ENCODE measurements at places on chromosomes 3 and 15.
A peak's percentile ranks its signal among the peaks of the same experiment; 100 is the strongest.

DNA sequence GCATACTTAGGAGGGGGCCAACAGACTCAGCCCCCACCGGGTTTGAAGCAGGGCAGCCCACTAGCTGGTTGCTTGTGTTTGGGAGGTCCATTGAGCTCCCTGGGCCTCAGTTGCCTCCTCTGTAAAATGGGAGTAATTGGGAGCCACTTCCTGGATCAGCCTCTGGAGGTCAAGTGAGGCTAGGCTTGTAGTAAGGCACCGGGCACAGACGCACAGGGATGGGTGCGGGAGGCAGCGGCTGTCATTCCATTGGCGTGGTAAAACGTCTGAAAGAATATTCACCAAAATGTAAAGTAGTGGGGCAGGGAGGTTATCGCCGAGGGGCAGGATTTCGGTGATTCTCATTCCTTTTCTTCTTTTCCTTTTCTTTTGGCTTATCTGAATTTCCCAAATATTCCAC lies 64.6 kb downstream of the TLE3 start:
- no peak for DNase-seq

DNA sequence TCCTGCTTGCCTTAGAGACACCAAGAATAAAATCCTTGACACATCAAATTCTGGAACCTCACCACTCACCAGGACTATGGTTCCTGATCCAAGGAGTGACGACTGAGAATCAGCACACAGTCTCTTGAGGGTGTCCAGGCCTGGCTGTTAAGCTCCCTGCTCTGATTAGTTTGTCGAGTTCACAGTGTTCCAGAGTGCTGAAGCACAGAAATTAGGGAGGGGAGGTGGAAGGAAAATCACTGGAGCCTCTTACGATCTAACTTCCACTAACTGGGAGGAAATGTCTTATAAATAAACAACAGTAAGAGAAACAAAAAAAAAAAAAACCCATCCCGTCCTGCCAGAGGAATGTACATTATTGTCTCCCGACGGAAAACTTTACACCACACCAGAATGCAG lies 330.2 kb downstream of the TIGIT start:
- no peak for DNase-seq

DNA sequence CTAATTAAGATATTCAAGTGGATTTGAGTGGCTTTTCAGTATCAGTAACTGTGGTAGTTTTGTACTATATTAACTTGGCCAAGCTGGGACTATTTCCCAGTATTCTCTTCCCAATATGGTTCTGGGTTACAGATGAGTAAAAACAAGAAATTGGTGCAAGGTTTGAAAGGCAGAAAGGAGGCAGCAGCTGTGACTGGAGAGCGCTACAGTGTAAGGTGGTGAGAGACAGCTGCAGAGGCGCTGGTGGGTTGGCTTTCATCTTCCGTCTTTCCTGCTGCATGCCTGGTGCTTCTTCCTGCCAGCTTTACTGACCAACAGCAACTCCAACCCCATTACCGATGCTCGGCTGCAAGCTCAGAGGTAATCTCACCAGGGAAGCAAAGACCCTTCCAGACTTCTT lies 9.8 kb downstream of the DPH3 start:
- DNase-seq = no peak

DNA sequence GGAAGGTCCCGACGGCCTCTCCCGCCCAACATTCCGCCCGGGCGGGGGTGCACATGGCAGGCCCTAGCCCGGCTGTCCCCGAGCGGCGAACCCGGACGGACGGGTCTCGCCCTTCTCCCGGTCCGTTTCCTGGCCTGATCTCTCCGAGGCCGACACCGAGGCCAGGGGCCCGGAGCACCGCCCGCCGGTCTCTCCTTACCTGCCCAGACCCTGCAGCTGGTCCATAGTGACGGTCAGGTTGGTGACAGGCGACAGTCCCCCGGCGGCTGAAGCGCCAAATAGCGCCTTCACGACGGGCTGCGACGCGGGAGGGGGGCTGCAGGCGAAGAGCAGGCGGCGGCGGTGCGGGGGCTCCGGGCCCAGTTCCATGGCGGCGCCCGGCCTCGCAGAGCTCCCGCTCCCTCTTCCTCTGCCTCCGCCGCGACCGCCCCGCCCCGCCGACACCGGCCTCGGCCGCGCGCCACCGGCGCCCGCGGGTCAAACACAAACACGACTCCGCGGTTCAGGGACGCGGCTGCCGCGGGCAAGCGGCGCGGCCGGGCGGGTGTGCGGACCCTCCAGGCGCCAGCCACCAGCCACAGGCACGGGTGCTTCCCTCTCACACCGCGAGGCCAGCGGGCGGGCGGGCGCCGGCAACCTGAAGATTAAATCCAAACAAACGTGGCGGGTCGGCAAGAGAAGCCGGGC lies 495 bp downstream of the CDC25A start:
- DNase-seq = no peak

- no peak for DNase-seq
These were observed 21.9 kb downstream of the ZFAND6 start for GRCh38 chr15:80081390-80081789.

DNA sequence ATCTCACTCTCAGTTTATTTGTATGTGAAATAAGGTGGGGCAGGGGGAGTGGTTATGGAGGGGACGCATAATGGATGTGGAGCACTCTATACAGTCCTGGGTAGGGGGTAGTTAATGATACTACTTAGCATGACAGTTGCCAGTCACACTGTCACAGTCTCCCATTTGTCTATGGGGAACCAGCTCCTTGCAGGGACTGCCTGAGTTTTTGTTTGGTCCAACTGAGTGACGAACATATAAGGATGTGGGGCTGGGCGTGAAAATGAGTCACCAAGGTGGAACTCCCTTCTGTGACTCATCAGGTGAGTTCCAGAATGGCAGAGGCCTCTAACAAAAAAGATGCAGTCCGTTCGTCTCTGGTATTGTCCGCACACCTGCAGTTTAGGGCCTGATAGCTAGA lies 235.3 kb upstream of the ST8SIA2 start:
- DNase-seq = no peak

- DNase-seq = peak; percentile 41
These were observed at the start of gene EIF4E3 for GRCh38 chr3:71725271-71725991. Gene EIF4E3, minus strand, starts transcription at chr3:71725402. Its CDS starts 35 bp downstream, at chr3:71725367.

- DNase-seq = peak; percentile 78
These were observed 17.2 kb downstream of the TNFAIP8L3 start for GRCh38 chr15:51077221-51078153.

DNA sequence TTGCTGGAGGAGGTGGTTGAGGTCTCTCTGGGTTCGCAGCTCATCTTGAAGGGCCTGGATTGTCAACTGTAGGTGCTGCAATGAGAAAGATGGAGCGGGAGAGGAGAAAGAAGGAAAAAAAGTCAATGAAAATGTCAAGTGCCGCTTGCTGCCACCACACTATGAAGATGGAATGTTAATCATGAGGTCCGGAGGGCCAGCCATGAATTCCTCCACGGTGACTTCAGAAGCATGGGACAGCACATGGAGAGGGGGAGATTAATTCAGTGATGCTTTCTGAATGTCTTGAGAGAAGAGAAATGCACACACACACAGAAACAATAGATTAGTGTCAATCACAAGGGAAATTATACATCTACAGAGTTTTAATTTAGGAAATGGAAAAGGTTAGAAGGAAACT lies 171.9 kb downstream of the ERC2 start:
- no peak for DNase-seq

DNA sequence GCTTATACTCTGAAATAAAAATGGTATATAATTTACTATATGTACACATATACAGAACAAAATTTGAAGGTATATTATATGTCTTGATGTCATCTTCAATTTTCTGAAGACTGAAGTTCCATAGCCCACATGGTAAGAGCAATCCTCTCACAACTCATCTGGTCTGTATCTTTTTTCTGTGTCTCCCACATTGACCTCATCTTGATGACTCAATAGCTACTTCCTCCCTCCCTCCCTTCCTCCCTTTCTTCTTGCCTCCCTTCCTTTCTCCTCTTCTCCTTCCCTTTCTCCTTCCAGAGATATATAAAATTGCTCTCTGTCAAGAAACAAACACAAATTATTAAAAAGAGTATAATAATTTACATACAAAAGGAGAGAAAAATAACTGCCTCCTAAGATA lies 268.5 kb downstream of the SQOR start:
- DNase-seq = no peak

DNA sequence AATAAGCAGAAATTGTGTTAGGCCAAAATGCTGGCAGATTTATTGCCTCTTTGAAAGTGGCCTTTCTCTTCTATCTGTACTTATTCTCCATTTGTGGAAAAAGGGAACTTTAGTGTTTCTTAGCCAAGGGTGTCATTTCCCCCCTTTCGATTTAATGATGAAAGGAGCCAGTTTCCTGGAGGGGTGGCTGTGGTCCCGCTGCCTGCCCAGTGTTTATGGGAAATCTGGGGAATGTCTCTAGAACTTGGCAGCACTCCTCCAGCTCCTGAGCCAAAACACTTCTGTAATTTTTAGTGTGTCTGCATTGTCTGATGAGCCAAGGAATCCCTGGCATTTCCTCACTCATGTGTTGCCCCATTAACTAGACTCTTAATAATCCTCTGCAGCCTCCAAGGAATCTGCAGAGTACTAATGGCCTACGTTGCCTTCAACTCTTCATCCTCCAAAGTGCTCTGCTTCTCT lies 448.8 kb downstream of the GRM7 start:
- DNase-seq = peak; percentile 87

- DNase-seq = no peak
These were observed 1.6 kb downstream of the PARP3 start for GRCh38 chr3:51943451-51944391.

DNA sequence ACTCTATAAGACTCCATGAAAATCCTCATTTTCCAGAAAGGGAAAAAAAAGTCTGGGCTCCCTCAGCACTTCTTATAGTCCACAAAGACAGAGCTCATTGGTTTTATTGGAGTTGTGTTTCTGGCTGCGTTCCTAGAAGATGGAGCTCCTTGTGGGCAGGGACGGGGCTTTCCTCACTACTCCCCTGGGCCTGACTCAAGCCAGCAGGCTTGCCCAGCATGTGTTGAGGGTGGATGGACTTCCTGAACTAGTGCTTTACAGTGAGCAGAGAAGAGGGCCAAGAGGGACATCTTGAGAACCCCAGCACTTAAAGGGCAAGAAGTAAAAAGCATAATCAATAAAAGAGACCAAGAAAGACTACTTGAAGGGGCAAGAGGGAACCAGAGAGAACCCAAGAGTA lies 43.2 kb upstream of the EPHB1 start:
- peak; percentile 27 for DNase-seq

- peak; percentile 28 for DNase-seq
These were observed 94.3 kb downstream of the RPL39L start for GRCh38 chr3:187044867-187045552.

- no peak for DNase-seq
These were observed 51.3 kb upstream of the CADPS start for GRCh38 chr3:62926494-62926893.

GRCh38 chr3:135739779-135740178 lies 225.7 kb upstream of the PPP2R3A start:
- DNase-seq = no peak

GRCh38 chr15:25563596-25563995 lies 124.8 kb upstream of the UBE3A start:
- no peak for DNase-seq

GRCh38 chr3:79236496-79236895 lies 531.3 kb downstream of the ROBO1 start:
- DNase-seq = peak; percentile 37

GRCh38 chr3:171239757-171240503 lies 213.4 kb upstream of the SLC2A2 start:
- DNase-seq = no peak

GRCh38 chr3:49655731-49656285 lies 18.3 kb upstream of the APEH start:
- DNase-seq = no peak

- no peak for DNase-seq
These were observed 26.7 kb upstream of the SNRK start for GRCh38 chr3:43259626-43260025.

GRCh38 chr3:8070011-8070410 lies 431.6 kb upstream of the LMCD1 start:
- DNase-seq = peak; percentile 67

DNA sequence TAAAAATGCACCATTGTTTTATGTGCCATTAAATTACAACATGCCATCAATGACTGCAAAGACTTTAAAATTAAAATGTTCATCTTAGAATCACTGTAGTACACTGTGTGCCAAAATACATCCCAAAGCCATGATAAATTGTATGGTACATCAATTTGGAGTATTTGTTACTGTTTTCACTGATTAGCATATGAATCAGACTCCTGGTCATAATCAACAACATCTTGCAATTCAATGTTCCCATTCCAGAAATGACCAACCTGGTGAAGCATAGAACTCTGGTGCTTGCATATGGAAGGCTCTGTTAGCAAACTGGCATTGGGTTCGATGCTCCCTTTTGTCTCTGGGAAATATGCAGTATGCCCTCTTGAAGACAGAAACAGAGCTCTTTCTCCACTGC lies 22.5 kb downstream of the LYSMD2 start:
- no peak for DNase-seq

GRCh38 chr3:21055015-21055414 lies 696.0 kb downstream of the ZNF385D start:
- DNase-seq = no peak

DNA sequence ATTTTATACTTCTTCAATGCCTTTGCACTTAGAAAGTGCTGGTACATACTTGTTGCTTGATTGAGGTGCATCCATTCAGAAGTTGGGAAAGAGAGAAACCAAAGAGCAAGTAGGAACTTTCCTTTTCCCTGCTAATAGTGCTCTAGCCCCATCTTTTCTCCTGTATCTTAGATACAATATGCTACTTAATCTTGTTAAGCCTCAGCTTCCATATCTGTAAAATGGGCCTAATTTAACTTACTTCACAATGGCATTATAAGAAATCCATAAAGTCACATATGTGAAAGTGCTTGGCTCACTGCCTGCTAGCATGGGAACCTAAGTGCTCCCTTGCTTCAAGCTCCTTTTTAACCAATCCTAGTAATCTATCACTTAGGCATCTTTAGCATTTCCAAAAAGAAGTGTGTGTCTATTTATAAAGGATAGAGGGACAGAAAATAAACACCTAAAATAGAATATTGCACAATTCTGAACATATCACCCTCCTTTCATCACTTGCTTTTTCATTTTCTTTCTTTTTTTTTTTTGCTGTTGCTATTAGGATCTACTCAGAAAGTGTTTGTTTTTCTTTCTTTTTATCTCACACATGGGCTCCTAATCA lies 28.1 kb downstream of the KCNAB1 start:
- no peak for DNase-seq

GRCh38 chr3:14569474-14570000 lies 29.4 kb upstream of the GRIP2 start:
- no peak for DNase-seq

GRCh38 chr3:10930666-10931040 lies 61.9 kb upstream of the SLC6A1 start:
- DNase-seq = no peak

DNA sequence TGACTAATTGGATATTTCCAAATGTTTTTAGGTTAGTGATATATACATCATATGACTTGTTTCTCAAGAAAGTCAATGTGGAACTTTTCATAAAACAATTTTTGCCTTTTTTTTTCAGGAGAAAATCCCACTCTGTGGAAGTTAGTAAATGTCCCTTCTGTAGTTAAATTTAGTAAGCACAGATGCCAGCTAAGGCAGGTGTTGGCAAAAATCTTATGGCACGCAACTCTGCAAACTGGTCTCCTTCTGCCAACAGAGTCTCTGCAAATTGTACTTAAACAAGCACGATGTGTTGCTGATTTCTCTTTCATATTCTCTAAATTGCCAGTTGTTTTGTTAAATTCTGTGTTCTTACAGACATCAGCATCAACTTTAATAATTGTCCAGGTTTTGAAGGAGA lies 233.8 kb downstream of the IL5RA start:
- DNase-seq = no peak

- DNase-seq = no peak
These were observed 6.7 kb downstream of the C3orf22 start for GRCh38 chr3:126551839-126552687.

GRCh38 chr3:69930564-69930963 lies 69.0 kb upstream of the SAMMSON start:
- no peak for DNase-seq
